ENCODE measurements at places on chromosomes 12 and 14.

DNA sequence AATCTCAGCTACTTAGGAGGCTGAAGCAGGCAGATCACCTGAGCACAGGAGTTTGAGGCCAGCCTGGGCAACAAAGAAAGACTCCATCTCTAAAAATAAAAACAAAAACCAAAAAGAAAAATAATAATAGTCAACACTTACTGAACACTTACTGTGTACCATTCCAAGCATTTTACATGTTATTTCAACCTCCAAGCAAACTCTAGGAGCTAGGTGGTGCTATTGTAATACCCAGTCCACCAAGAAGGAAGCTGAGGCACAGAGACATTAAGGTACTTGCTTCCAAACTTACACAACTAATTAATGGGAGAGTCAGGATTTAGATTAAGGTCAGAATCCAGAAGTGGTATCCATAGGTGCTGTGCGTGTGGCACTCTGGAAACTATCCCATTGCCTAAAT, 13.7 kb upstream of the OR6J1 start:
- DNase-seq: no peak

DNA sequence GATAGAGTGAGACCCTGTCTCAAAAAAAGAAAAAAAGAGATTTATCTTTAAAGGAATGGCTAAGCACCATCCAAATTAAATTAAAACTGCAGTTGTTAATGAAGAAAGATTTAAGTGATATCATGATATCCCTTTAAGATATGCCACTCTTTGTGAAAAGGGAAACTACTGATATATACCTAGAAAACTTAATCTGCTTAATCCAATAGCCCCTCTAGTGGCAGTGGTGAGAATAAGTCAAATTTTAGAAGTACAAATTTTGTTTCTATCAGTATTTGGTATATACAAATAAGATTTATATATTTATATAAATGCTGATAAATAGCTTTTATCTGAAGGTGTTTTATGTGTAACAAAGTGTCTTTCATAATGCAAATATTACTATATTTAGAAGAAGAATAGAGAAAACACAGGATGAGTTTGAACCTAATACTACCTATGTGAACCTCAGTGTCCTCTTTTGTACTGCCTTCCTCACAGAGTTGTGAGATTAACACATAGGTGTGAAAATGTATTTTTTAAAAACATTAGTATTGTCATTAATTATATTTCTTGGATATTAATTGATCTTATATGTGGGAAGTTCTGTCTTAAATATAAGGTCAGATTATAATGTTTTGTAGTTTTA, 51.4 kb upstream of the GARIN2 start:
- DNase-seq: no peak

DNA sequence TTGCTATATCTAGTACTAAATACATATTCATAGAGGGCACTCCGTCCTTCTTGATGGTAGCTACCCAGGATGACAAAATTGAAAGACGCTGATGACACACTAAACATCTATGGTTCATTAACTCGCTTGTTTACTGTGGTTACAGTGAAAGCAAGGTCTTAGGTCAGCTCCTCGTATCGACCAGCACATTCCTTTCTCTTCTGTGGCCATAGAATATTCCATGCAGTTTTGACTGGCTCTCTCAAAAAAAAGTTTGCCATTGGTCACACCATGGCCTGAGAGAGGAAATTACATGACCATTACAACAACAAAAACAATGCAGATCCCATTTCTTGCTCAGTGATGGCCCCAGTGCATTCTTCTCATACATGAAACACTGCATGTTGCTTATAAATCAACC, 411.4 kb upstream of the SOX5 start:
- DNase-seq: no peak

DNA sequence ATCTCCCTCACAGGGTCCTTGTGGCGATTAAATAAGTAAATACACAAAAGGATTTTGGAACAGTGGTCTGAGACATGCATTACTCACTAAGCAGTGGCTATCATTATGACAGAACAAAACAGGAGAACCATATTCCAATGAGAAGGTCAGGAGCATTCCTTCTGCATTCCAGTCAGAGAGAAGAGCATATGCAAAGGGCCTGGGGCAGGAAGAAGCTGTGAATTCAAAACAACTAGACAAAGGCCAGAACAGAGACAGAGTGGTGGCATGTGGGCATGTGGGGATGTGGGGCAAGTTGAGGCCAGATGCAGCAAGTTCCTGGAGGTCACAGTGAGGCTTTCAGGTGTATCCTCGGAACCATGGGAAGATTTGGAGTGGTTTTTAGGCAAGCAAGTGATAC, 70.1 kb upstream of the VRK1 start:
- no peak for DNase-seq

GRCh38 chr12:120583478-120584030, 2.4 kb upstream of the POP5 start:
- peak; percentile 17 for DNase-seq

- DNase-seq: no peak
These were observed 16.6 kb upstream of the TRAF3 start for GRCh38 chr14:102760496-102761193.

DNA sequence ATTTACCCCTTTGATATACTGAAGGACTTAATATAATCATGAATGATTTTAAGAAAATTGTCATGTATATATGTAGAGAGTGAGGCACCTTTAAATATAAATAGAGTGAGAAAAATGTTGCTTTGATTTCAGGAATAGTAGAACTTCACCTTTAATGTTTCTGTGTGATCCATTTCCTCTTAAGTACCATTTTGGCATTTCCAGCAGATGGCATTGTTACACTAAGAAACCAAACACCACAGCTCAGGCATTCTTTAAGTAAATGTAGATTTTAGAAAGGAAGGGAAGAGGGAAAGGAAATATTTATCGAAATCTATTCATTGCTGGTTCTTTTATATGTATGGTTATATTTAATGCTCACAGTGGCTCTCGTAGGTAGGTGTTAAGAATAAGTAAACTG, 556.7 kb upstream of the FBXO33 start:
- DNase-seq: no peak

DNA sequence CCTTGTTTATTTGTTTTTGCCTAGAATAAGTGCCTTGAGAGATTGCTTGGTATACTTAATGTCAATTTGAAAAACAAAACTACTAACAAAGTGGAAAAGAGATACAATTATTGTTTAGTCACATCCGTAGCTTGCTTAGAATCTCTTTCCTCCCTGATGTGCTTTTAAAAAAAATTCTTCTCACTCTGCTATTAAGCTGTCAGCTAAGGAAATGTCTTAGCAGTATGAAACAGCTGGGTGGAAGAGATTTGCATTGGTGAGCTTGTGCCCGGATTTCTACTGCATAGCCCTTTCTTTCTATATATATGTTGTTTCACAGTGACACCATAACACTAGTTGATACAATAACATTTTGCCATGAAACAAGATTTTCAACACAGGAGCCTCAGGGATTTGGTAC, 229.4 kb upstream of the RGS6 start:
- no peak for DNase-seq

DNA sequence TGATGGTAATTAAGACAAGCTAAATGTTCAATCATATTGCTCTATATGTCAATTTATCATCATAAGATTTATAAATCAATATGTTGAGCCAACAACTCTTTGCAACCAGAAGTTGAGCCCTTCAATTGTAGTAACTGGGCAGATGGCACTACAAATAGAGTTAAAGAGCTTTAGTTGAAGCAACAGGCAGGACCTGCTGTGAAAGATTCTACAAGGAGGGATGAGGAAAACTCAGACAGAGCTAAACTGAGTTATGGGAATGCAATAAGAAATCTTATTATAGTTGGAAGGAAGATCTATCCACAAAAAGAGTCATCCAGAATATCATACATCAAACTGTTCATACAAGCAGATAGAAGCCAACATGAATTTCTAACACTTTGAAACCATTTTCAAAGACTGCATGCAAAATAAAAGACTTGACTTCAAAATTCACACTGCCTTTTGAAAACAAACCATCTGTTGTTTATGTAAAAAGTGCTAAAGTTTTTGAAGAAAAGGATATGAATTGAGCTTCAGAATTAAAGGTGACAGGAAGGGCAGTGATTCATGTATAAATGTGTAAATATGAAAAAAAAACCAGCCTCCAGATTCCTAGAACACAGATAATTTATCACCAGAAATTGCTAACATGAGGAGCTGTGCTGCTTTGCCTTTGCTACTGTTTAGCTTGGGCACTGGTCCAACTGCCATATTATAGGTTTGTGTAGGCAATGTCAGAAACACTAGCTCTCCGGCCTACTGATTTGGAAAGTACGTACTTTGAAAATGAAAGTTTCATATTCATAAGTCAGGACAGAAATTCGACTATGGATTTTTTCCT, 133.2 kb downstream of the SLC35F4 start:
- DNase-seq: no peak

- no peak for DNase-seq
These were observed 33.7 kb upstream of the KTN1 start for GRCh38 chr14:55546212-55546874.

GRCh38 chr12:124397807-124398577, 103.1 kb downstream of the RFLNA start:
- DNase-seq: no peak

DNA sequence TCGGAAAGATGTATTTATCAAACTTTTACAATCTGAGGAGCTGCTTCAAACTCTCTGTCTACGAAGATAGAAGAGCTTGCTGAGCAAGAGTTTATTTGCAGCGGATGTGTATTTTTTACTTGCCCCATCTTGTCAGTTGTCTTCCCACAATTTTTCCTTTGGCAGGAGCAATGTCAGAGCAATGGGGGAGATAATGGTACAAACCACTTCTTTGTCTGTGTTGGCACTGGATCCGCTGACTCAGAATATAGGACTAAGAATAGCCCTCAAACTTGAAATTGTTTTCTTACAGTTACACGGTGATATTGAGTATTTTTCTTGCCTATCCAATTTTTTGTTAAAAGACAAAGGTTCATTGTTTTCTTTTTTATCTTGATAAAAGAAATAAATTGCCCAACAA, 27.6 kb downstream of the HELB start:
- DNase-seq: no peak

GRCh38 chr14:44910821-44911220, 50.9 kb downstream of the KLHL28 start:
- no peak for DNase-seq

GRCh38 chr14:100673807-100674154, 52.9 kb upstream of the DLK1 start:
- no peak for DNase-seq

- DNase-seq: no peak
These were observed 222.6 kb downstream of the CEP128 start for GRCh38 chr14:80718940-80719339.

DNA sequence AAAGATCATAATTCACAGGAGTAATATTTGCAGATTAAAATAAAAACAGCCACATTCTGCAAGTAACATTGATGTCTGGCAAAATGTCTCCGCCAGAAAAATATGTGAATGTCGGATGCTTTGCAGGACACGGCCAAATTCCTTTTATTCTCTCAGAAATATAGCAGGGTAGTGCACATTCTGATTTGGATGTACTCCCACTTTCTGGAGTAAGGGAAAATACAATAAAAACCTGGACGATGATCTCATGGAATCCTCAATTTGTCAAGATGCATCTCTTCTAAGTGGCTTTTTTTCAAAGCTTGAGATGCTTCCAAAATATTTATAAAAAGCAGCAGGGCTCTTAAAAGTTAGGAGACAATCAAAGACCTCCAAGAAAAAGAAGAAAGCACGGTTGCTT, 133.3 kb downstream of the TBX5 start:
- no peak for DNase-seq

DNA sequence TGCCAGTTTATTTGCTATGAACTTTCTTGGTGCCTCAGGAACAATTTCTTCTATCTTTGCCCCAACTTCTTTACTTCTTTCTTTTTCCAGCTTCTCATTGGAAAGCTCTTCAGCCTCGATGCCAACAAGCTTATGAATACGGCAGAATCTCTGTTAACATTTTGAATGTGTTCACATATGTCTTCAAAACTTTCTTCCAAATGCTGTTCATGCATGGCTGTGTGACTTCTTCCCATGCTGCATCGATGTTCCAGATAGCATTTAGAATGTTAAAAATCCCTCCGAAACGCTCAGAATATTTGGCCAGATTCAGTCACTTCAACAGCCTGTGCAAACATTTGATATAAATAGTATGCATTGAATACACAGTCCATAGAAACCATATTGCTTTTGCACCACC, 247.8 kb upstream of the ARID2 start:
- DNase-seq: no peak

DNA sequence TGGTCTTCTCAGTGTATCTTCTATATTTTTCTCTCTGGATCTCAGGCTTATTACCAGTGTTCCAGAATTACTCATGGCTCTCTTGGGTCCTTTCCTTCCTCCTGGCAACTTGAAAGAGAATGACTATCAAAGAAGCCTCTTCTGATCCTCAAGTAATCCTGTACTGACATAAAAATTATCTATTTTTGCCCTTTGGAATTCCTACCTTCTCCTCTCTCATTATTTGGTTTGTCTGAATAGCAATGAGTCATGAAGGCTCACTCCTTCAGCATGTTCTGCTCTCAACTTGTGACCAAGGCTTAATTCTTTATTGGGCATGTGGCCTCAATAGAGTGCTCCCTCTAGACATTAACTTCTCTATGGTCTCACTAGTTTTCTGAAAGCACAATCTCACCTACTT, 553.6 kb upstream of the ATP2B1 start:
- peak; percentile 16 for DNase-seq

DNA sequence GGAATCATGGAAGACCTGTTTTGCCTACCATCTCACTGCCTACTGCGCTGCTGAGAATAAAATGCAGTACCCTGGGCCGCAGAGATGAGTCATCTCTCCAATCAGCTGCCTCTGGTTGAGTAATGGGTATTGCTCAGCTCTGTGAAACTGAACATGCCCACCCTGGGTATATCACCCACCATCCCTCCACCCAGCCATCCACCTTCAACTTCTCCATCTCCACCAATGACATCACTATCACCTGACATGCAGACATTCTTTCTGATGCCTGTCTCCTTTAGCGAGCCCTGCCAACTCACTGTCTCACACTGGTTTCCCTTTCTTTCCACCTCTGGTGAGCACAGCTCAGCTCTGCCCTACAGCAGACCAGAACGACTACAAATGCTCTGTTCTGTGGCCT, 33.6 kb downstream of the E2F7 start:
- no peak for DNase-seq

- no peak for DNase-seq
These were observed 8.1 kb downstream of the CIT start for GRCh38 chr12:119868992-119869391.

GRCh38 chr12:44531320-44531971, 344.7 kb downstream of the NELL2 start:
- no peak for DNase-seq

- DNase-seq: no peak
These were observed 20.9 kb upstream of the SCFD1 start for GRCh38 chr14:30600922-30601918.

GRCh38 chr12:93888964-93889363, 211.8 kb downstream of the CRADD start:
- no peak for DNase-seq

DNA sequence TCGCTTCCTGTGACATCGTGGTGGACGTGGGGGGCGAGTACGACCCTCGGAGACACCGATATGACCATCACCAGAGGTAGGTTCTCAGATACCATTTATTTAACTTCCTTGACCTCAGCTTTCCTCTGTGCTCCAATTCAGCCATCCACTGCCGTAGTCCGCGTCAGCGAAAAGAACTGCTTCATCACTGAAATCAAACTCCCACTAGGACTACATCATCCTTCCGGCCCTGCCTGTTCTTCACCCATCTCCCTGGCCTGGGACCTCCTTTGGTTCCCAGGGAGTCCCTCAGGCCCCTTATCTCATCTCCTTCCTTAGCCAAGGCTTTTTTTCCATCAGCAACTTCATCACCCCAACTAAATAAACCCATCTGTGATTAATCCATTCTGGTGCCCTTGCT, 692 bp downstream of the MYG1 start:
- no peak for DNase-seq

GRCh38 chr14:104750056-104750752, 2.7 kb upstream of the SIVA1 start:
- no peak for DNase-seq

- DNase-seq: no peak
These were observed 78.2 kb downstream of the HMGA2 start for GRCh38 chr12:65902500-65902899.

Data from GM04504 (cell line).